ENCODE measurements at places on chromosomes 2 and 18.

GRCh38 chr2:110991911-110992310 lies 128.8 kb upstream of the BCL2L11 start:
- no peak for DNase-seq

- DNase-seq: no peak
These were observed 1667.0 kb downstream of the DPP10 start for GRCh38 chr2:116109471-116109870.

DNA sequence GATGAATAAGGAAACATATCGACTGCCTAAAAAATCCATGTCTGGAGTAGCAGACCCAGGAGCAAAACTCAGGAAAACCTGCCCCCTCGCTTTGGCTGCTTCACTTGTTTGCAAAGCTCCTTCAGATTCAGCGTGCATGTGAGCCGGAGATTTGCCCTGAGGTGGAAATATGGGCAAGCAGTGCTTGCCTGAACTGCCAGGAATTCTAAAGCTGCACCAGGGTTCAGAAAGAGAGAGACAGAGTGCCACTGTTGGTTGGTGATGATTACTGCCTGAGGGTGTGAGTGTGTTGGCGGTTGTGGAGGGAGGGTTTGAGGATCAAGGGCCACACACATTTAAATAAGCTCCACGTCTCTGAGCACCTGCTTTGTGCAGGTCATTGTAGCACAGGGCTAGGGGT lies 139.6 kb upstream of the RGPD4 start:
- no peak for DNase-seq

DNA sequence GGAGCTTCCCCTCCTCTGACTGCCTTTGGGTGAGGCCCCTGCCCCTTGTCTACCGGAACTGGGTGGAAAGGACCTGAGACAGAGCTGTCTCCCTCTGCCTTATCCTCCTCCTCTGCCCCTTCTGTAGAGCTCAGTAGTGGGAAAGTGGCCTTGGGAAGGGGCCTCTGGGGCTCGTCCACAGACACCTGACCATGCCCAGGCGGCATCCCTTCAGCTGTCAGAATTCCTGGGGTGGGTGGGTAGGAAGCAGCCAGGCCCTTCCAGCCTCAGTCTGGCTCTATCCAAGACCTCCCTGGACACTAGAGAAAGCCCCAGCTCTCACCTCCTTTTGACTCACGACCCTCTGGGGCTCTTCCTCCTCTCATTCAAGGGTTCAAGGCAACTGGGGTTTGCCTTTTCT lies 35.6 kb downstream of the B3GNT2 start:
- DNase-seq: no peak

DNA sequence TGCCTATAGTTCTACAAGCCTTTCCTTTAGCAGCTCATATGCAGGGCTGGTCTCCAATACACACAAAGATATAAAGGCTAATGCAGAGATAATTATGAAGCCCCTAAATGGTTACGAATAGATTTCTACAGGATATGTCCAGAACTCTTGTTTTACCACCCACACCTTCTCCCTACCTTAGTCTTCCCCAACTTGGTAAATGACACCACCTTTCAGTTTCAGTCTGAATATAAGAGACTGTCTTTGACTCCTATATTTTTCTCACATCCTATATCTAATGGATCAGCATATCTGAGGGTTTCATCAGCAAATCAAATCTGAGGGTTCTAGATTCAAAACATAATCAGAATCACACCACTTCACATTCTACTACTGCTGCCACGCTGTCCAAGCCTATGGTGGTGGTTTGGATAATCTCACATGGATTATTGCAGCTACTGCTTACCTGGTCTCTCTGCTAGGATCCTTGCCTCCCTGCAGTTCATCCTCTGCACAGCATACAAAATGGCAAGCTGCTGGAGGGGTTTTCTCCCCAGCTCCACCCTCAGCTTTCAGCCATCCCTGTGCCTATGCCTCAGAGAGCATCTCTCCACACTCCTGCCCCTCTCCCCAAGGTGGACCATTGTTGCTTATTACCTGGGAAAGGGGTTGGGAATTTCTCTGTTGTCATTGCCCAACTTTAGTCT lies 178.0 kb upstream of the SPOPL start:
- no peak for DNase-seq

DNA sequence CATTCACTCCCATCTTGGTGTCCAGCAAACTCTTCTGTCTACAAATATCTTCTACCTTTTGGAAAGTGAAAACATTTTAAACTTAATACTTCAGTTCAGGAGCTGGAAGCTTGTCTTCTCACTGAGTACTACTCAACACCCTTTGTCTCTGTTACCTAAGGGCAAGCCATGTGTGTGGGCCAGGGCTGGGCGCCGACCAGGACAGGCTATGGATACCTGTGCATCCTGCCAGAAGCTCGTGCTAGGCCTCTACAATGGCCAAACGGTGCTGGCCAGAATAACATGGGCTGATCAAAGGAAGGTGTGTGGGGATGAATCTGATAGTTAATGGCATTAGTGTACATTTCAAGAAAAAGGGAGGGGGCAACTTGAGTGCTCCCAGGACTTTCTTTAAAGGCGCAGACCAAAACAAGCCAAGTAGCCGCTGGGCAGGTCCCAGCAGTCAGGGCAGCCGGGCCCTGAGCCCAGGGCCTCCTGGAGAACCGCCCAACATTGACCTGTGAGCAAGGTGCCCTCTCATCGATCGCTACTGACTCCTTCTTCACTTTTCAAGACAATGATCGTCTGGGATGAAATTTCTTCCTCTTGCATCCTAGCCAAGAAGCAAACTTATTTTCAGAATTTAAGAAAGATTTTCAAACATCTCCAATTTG lies 29.0 kb upstream of the ID2 start:
- DNase-seq: no peak

DNA sequence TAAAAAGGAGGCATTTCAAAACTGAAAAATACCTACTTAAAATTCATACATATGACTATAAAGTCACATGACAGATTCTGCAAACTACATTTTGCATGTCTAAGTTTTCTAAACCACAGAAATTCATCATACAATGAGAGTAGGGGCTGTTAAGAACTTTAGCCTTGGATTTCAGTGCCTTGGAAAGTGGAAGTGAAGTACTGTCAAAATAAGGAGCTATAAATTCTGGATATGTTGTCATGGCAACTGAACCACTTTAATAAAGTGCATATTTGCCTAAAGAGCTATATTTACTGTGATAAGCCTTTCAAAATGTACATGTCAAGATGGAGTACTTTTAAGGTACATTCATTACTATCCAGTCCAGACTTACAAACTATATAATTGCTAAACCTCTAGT lies 227.1 kb downstream of the RAB3GAP1 start:
- no peak for DNase-seq

- no peak for DNase-seq
These were observed 69.4 kb upstream of the SMAD7 start for GRCh38 chr18:49020129-49020528.

- DNase-seq: no peak
These were observed 120.3 kb downstream of the PLA2R1 start for GRCh38 chr2:159942146-159942545.

DNA sequence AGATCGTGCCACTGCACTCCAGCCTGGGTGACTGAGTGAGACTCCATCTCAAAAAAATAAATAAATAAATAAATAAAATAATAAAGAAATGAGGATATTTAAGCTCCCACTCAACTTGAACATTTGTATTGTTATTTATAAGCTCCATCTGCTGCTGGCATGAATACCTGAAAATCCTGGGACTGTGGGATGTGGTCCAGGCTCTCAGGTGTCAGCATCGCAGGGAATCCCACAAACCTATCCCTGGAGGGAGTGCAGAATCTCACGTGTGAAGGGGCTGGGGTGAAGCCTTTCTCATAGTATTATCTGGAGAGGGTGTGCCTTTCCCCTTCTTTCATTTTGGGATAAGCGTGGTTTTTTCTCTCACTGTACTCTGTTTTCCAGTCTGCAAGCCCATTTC lies 47.4 kb upstream of the POLE4 start:
- no peak for DNase-seq

DNA sequence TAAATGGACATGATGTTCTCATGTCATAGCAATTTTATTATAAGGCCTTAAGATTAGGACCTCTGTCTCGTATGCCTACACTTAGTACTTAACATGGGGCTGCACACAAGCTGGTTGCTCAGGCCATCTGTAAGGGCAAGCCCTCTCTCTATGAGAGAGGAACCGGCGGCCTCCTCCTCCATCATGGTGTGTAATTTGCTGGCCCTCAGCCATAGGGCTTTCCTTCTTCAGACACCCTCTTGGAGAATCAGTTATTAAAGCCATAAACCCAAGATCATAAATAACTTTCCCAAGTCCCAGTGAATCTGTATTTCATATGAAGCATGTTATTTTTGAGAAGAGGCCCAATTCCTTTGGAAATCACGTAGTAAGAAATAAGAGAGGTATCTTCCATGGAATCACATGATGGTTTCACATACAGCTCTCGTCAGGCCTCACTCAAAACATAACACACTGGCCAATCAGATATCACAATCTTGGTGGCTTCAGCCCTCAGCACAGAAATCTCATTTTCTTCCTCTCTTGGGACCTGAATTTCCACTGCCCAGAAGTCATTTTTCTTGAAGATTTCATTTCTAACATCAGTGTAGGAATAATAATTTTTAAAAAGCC lies 92.6 kb downstream of the RDH14 start:
- DNase-seq: no peak

DNA sequence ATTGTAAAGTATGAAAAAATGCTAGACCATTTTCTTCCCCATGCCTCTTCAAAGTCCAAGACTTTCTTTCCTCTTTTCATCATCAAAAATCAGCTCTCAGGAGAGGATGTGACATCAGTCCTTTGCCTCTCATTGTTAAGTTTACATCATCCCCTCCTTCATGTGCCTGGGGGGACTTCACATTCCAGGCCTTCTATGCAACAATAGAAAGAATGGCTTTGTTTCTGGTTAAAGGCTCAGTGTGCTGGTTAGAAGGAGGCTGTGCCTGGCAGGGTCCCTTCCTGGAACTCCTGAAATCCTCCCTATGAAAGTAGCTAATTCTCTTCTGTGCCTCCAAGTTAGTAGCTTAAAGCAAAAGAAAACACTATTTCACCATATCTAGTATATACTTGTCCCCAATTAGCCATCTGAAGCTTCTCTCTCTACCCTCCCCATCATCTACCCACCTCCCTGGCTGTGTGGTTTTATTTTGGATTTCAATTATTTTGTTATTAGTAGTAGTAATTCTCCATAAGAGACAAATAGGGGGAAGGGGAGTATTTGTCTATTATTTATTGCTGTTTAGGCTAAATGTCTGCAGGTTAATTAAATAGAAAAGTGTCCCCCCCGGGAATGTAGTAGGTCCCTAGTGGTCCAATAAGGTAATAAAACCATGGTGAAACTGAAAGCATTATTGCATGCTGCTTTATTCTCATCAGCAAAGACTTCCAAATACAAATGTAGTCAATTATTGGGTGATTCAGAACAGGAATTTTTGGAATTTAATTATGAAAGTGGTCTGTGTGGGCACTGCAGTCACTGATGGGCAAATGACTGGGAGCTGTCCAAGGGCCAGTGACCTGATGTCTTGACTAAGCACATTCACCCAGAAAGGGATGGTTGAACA lies 69.0 kb downstream of the CPO start:
- no peak for DNase-seq

DNA sequence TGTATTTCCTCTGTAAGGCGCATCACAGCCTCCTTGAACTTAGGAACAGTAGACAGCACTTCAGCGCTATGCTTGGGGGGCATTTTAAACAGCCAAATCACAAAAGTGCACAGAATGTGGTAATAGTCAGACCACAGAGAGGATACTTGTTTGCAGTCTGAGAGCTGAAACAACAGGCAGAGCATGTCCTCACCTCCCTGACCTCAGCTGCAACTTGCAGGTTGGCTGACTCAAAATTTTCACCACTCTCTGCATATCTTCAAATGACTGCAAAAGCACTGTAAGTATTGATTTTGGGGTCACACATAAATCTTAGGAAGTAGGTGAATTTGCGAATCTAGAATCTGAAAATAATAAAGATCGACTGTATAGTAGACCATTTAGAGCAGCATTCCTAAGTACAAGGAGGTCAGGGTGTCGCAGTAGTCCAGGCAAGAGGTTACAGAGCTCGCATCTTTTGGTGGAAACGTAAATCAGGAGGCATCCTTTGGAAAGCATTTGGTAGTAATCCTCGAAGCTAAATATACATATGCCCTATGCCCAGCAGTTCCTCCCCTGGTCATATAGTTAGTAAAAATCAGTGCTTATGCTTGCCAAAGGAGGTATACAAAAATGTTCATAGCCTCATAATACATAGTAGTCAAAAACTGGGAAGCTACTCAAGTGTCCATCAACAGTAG lies 108.2 kb upstream of the MYCN start:
- no peak for DNase-seq

GRCh38 chr18:35089382-35089781 lies 48.2 kb downstream of the MAPRE2 start:
- no peak for DNase-seq

GRCh38 chr18:10142496-10143160 lies 228.8 kb downstream of the VAPA start:
- DNase-seq: no peak

DNA sequence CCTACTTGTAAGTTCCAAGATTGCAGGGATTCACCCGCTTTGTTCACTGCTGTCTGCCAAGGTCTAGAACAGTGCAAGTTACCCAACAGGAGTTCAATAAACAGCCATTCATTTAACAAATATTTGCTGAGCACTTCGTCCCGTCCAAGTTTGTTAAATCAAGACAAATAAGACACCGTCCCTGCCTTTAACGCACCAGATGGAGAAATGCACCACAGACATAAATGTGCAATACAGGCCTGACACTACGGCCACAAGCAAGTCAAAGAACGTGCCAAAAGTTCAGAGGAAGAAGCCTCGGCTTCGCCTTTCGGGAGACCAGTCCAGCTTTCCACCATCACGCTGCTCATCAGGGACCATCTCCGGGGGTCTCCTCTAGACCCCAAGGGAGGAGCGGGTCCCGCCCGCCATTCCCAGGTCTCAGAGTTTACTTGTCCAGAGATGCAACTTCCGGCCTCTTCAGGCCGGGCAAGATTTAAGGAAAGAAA lies 429 bp downstream of the C2orf76 start:
- peak; percentile 17 for DNase-seq

DNA sequence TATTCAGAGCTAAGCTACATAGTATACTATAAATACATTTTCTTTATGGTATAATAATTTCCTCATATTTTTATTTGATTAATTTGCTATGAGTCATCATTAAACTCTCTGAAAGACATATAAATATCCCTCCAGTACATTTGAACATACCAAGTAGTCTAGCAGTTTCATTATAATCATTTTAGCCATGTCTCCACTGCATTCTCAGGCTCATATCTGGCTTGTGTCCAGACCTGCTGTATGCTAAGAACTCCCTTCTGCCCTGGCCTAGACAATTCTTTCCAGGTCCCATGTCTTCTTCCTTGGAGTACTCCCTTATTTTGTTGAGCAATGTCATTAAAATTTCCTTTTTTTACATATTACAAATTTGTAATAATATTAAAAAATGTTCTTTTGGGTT lies 16.6 kb upstream of the DYNC1I2 start:
- no peak for DNase-seq

- no peak for DNase-seq
These were observed 267.6 kb downstream of the TMX3 start for GRCh38 chr18:68447286-68447685.

GRCh38 chr2:170155022-170155722 lies 22.8 kb upstream of the MYO3B start:
- DNase-seq: peak; percentile 42

Data from H54 (cell line).